ENCODE measurements at places on chromosomes 12 and 14. TPM values are rescaled to one million over a fixed set of nuclear protein-coding genes. Genes with fewer than 3 reads are reported as not detected.

The IFI27 gene
- total RNA-seq, result 3.7 TPM

The KLHDC1 gene
- total RNA-seq, result 0.98 TPM

The PRB2 gene
- not detected for total RNA-seq

The TMEM121 gene
- total RNA-seq, result 2.7 TPM

DNA sequence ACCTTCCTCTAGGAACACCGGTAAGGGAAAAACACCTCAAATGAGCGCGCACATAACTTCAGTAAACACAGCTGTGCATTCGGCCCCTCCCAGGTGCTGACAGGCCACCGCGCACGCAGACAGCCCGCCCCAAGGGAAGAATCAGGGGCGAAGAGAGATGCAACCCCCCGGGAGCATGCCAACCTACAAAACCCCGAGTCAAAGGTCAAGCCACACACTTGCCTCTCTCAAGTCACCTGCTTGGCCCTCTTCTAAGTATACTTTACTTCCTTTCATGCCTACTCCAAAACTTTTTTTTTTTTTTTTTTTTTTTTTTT lies 2.3 kb upstream of the CYP46A1 start:
- DNase-seq, result no peak

The DPF3 gene
- 13.7 TPM for total RNA-seq

DNA sequence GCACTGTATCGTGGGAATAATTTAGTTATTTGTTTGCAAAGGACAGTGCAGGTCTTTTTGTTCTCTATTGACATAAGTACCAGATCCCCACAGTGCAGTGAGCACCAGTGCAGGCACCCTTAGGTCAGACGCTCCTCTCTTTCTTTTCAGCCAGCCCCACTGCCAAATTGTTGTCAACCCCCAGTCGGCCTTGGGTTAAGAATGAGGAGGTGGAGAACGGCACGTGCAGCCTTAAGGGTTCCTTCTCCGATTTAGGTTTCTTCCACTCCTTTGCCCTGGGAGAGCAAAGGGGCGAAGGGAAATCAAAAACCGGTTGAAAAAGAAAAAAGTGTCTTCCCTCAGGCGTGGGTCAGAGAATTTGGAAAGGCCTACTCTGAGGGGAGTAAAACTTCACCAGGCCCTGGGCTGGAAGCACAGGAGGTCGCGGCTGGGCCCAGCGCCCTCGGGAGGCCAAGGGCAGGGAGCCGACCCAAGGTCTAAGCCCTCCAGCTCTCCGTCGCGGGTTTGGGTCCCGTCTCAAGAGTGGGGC lies 4.3 kb downstream of the PAX9 start:
- no peak for DNase-seq

GRCh38 chr14:88488897-88489296 lies 65.9 kb downstream of the PTPN21 start:
- DNase-seq, result no peak

GRCh38 chr12:55707841-55708694 lies at the start of gene ITGA7:
Gene ITGA7, minus strand, starts transcription at chr12:55707904. Its CDS starts 222 bp downstream, at chr12:55707682.
- DNase-seq, result peak; percentile 91

The TSPAN11 gene
- 31.0 TPM for total RNA-seq

All from glutamatergic neuron (in vitro differentiated cells).